Epithelial cell of esophagus (primary cell): ENCODE measurements at places on chromosomes 3 and 15.

- peak; percentile 9 for DNase-seq
Observed at GRCh38 chr3:35936571-35936970, 297.2 kb downstream of the ARPP21 start.

GRCh38 chr3:182259579-182259978 lies 533.7 kb upstream of the ATP11B start:
- DNase-seq: no peak

- no peak for DNase-seq
Observed at GRCh38 chr3:45472795-45473194, 84.4 kb downstream of the LARS2 start.

DNA sequence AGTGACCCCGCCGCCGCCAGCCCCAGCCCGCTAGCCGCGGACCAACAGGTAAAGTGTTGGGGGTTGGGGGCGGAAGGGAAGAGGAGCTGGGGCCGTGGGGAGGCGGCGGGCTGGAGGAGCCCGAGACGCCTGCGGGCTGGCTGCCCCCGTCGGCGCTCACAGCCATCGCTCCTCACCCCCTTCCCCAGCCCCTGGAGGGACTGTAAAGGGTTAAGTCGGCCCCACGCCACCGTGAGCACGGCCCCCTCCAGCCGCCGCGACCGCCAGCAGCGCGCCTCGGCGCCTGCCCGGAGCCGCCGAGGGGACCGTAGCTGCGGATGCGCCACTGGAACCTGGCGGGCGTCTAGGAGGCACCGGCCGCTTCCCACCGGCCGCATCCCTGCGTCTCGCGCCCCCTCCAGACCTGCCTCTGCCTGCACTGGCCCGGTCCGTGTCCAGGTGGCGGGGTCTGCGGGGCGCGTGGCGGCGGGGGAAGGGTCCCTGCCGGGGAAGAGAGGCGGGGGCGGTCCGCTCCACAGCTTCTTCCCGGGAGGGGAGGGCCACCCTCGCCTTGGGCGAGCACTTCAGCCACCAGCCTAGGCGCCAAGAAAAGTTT lies 522 bp downstream of the MED12L start:
- no peak for DNase-seq

GRCh38 chr3:3196148-3196861 lies 16.8 kb upstream of the CRBN start:
- DNase-seq: peak; percentile 38

GRCh38 chr3:25849641-25850385 lies 59.9 kb downstream of the OXSM start:
- no peak for DNase-seq

GRCh38 chr15:63372018-63372705 lies 9.5 kb downstream of the CA12 start:
- DNase-seq: peak; percentile 98

GRCh38 chr15:46442901-46443590 lies 808.2 kb downstream of the SQOR start:
- no peak for DNase-seq

- DNase-seq: no peak
Observed at GRCh38 chr3:127167315-127168043, 25.5 kb upstream of the PRR23E start.

- no peak for DNase-seq
Observed at GRCh38 chr3:107344722-107345121, 32.5 kb upstream of the CCDC54 start.

DNA sequence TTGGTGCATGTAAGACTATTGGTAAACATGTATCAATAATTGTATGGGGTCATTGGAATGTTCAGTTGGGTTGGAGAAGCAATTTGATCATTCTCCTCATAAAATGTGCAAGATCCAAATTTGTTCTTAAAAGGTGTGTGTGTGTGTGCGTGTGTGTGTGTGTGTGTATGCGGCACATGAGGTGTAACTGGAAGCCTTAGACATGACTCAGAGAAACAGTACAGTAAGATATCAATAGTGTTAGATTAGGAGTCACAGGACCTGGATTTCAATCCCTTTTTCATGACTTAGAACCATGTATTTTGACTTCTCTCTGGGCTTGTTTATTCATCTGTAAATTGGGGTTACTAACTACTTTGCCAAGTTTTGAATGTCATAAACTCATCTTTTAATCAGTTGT lies 38.3 kb downstream of the RSRC1 start:
- DNase-seq: peak; percentile 35

- no peak for DNase-seq
Observed at GRCh38 chr3:156957715-156958114, 131.6 kb downstream of the LEKR1 start.

- no peak for DNase-seq
Observed at GRCh38 chr15:85503151-85503799, 122.9 kb downstream of the AKAP13 start.

GRCh38 chr15:52183562-52184173 lies 7.5 kb downstream of the GNB5 start:
- peak; percentile 53 for DNase-seq

DNA sequence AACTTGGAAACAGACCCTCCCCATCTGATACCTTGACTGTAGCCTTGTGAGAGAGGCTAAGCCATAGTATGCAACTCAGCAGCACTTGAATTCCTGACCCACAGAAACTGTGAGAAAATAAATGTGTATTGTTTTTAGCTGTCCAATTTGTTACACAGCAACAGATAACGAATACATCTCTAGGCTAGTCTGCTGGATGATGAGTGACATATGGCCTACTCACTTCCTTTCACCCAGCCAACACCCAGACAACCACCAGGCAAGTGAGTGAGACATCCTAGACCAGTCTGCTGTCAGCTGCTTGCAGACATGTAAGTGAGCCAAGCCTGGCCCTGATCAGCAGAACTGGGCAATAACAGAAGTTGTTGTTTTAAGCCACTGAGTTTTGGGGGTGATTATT lies 19.2 kb upstream of the SMAD6 start:
- DNase-seq: peak; percentile 58

GRCh38 chr15:52493968-52494367 lies 34.7 kb downstream of the MYO5A start:
- peak; percentile 52 for DNase-seq

DNA sequence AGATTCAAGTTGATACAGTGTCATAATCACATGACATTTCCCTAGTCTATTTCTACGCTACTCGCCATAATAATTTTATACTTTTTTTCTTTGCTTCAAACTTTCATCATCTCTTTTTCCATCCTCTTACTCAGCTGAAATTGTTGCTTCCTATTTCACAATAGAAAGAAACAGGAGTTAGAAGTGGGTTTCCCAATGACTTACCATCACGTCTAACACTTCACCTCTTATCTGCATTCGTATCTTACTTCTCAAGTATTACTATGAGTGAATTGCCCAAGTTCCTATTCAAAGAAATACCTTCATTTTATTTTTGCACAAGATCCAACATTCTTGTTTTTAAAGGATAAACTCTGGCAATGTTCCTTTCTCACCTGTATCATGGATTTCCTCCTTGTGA lies 1539.9 kb downstream of the SI start:
- no peak for DNase-seq
